ENCODE measurements at places on chromosomes 7 and 10.

- DNase-seq, result no peak
These were observed 207.7 kb upstream of the AHR start for GRCh38 chr7:17090751-17091150.

GRCh38 chr10:108275895-108276685 lies 1111.6 kb upstream of the SORCS1 start:
- no peak for DNase-seq

DNA sequence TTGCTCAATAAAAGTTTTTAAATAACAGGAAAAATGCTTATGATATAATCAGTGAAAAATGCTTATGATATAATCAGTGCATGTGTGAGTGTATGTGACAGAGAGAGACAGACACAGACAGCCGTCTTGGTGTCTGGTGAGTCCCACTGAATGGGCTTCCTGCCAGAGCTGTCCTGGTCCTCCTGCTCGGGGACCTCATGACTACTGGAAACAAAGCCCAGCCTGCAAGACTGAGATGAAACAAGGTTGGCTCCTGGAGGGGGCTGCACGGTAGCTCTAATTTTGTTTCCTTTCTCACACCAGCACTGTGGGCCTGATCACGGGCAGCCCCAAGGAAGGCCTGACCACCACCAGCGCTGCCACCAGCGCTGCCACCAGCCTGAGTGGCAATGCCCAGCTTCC lies 57.3 kb downstream of the NRP1 start:
- DNase-seq, result peak; percentile 46

GRCh38 chr10:90148116-90148855 lies 446.9 kb downstream of the KIF20B start:
- no peak for DNase-seq

DNA sequence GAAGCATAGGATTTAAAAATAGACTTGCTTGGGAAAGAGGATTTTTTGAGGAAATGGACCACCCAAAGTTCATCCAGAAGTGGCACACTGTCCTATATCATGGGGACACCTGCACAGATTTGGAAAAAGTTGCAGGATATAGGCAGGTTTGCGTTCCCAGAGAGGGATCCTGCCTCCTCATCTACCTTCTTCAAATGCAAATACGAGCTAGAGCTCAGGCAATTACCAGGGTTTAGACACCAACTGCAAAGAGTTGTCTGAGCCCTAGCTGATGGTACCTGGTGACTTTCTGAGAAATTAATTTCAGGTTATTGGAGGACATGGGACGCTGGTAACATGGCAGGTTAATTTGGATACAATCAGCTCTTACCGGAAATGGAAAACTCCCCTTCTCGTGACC lies 423.7 kb upstream of the MTPN start:
- no peak for DNase-seq

DNA sequence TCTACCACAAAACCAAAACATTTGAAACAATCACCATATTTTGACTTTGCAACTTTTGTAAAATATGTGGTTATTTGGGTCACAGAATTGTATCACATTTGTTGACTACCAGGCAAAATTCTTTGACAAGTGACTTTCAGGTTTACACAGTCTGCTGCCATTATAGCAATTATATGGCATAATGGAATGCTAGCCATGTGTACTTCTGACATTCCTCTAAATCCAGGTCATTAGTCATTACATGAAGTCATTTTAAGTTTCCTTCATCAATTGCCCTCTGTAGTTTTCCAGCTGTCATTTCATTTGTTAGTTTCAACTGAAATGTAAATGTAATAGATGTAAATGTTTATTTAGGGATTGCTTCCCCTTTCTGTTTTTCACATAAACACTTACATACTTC lies 137.5 kb downstream of the IMMP2L start:
- no peak for DNase-seq

DNA sequence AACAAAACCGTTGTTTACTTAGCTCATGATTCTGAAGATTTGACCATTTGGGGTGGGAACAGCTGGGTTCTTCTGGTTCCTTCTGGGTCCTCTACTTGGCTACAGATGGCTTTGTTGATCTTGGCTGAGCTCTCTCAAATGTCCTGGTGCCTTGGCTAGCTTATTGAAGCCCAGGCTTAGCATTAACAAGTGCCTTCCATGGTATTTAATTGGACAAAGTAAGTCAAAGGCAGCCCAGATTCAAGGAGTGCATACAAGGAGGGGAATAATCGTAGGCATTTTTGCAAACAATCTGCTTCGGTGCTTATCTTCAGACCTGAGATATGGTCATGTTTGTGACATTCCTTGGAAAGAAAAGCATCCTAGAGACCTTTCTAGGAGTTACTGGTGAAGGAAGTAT lies 81.4 kb downstream of the ADCYAP1R1 start:
- DNase-seq, result no peak

DNA sequence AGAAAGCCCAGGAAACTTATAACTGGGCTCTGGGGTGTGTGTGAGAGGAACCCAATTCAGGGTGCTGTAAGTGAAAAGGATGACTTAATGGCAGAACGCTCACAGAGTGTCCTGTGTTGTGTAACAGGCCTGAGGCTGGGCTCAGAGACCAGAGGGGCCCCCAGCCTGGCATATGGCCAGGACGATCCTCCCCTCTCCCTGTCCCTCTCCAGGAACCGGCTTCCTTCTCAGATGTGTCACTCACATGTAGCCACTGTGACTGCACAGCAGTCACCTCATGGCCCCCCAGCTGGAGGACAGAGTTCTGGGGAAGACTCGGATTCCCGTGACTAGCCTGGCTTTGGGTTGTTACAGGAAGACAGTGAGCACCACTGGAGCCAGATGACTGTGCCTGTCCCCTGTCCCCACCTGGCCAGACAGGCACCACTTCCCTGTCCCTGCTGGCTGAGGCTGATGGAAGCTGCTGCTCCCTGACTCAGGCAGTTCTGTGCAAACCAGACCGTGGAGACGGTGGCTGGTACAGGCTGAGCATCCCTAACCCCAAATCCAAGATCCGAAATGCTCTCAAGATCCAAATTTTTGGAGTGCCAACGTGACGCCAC lies 220.5 kb downstream of the MLLT10 start:
- no peak for DNase-seq

DNA sequence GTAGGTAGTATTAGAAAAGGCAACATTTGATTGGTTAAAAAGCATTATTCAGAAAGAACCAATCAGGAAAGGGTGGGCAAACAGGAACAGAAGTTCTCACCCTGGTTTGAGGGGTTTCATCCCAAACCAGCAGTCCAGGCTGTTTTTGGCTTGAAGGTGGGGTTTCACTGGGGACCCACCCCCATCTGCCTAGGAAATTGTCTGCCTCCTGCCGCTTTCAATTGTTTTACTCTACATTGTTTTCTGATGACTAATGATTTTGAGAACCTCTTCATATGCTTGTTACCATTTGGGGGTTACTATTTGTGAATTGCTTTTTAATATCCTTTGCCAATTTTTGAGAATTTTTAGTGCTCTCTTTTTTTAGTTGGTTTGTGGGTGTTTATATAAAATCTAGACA lies 3.3 kb upstream of the PCBD1 start:
- no peak for DNase-seq

- no peak for DNase-seq
These were observed 77.5 kb upstream of the CXCL12 start for GRCh38 chr10:44462338-44462914.

DNA sequence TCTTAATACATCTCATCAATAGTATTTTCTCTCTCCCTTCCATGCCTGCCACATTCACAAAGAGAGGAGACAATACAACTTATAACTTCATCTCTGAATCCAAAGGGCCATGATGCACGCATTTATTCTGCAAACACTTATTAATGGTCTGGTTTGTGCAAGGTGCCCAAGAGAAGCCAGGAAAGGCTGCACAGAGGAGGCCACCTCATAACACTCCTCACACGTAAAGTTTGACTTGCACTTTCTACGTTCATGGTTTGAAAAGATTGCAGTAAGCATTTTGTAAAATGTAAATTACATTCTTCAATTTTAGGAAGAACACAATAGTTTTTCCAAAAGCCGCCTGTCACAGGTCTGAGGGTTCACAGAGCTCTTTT lies 1.2 kb upstream of the PALS2 start:
- no peak for DNase-seq

GRCh38 chr10:6840766-6841165 lies 260.7 kb upstream of the PRKCQ start:
- DNase-seq, result no peak

DNA sequence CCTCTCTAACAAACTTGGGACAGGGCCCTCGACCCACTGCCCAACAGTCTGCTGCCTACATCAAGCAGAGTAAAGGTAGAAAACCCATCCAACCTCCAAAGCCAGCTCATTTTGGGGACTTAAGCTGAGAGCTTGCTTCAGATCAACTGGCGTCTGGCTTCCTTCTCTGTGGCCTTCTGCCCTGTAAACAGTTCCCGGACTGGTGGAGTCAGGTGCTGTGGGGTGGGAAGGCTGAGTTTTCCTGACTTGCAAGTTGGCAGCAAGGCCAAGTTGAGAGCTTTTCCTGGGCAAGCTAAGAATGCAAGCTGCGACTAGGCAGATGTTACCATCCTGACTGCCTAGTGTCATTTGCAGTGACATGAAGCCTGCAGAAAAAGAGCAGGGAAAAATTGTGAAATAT lies 3.7 kb downstream of the GALNT17 start:
- no peak for DNase-seq

DNA sequence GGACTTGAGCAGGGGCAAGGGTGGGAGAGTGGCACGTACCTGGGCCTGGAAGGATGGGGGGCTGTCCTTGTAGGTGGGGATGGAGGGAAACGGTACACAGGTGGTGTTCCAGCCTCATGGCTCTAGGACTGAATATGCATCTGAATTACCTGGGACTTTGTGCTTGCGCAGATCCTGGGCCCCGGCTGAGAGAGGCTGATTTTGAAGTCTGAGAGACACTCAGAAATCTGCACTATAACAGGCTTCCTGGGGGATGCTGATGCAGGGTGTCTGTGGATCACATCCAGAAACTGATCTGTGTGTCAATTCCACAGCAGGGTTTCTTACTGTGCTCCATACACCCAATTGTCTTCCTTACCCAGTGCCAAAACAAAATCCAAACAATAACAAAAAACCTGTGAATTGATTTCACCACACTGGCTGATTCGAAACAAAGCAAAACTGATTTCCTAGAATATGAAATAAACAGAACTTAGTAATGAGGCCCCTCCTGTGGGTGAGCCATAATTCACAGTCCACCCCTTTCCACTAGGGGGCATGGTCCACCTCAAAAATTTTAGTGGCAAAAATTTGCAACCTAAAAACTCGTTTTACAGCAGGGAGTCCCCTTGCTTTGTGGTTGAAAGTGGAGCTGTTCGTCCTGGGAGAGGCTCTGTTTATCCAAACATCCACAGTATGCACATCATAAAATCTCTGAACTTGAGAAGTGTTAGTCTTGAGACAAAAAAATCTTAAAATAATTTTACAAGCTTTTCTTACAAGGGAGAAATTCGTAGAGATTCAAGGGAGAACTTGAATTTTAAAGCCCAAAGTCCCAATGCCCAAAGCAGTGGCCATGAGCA lies 32.0 kb upstream of the PLEKHA1 start:
- DNase-seq, result peak; percentile 51

- DNase-seq, result no peak
These were observed 2.8 kb downstream of the TSC22D4 start for GRCh38 chr7:100476101-100476780.

DNA sequence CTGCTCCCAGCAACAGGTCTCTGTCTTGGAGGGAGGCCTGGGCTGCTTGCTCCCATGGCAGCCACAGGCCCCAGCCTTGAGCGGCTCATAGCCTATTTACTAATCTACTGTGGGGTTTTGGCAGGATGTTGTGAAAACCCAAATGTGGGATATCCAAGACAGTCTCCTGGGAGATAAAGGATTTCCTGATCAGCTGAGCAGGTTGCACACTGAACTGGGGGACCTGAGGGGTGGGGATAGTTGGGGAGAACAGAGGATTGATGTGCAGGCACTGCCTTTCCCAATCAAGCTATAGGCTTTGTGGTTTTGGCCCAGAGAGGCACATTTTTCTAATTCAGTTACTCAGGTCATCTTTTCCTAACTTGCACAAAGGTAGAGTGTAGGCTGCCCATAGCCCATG lies 92.6 kb downstream of the SH2D4B start:
- no peak for DNase-seq

DNA sequence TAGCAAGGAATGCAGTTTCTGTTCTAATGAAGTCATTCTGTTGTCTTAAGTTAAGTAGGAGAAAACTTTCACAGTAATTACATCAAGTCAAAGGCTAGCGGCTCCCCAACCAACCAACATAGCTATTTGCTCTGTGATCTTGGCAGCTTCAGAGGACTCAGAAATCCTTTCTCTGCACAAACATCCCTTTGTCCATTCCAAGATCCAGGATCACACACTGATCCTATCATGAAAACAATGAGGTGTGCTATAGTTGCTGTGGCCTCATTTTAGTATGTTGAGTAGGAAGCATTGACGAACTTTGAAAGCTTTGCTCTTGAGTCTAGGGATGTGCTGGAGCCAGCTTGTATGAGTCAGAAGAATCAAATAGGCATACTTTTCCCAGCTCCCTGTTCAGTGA lies 218.2 kb upstream of the PRSS58 start:
- DNase-seq, result no peak

DNA sequence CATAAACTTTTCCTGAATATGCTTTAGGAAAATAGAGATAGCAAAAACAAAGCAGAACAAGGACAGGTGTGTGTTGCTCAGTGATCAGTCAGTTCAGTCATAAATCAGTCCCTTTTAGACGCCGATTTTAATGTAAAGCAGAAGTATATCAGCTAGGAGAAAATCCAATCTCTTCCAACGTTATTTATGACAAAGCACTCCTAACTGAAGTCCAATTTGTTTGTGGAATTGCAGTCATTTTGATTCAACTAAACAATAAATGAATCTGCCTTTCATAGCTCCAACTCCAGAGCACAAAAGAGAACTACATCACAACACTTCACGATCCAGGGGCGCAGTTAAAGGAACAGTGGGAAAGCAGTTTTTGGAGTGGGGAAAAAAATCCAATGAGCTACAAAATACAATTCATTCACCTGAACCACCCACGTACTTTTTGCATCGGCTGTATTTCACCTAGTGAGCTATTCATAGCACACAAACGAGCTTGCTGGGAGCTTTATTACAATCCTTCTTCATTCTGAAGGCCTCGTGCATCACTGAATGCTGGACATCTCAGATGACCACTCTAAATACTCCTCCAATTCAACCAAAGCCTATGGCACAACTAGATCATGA lies 151.3 kb downstream of the LRRN3 start:
- DNase-seq, result no peak

DNA sequence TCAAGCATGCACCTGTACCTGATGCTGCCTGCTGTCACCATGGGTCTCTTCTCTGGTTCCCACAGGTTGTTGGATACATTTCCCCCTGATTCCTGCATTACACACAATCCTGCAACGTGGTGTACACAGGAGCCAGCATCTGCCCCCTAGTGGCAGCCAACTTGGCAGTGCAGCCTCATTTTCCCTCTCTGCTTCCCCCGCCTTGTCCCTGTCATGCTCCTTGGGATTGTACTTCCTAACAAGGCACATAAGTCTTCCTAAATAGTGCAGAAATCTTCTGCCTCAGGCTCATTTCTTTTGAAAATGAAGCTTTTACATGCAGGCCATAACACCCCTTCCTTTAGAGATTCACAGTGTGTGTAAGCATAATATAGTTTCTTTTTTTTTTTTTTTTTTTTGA lies 387.5 kb downstream of the CCSER2 start:
- DNase-seq, result peak; percentile 81
